ENCODE measurements at places on chromosomes 12 and 14.

DNA sequence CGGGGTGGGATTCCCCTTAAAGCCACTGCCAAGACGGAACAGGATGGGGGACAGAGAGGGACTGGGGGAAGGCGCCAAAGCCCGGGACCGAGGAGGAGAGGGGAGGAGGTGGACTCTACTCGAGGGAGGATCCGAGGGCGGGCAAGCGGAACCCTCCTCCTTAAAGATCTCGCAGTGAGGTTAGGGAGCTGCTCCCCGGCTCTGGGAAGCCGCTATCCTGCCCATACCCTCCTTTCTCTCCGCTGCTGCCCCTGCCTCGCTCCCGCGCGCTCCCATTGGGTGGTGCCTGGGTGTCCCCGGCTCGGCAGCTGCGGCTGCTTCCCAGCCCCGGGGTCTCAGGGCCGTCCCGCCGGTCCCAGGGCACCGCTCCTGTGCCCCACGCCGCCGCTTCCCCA is 16.4 kb downstream of the KRT18 start:
- DNase-seq = no peak

GRCh38 chr12:91099341-91099740 is 12.0 kb downstream of the LUM start:
- no peak for DNase-seq

GRCh38 chr12:5072311-5072710 is 28.6 kb downstream of the KCNA5 start:
- DNase-seq = no peak

DNA sequence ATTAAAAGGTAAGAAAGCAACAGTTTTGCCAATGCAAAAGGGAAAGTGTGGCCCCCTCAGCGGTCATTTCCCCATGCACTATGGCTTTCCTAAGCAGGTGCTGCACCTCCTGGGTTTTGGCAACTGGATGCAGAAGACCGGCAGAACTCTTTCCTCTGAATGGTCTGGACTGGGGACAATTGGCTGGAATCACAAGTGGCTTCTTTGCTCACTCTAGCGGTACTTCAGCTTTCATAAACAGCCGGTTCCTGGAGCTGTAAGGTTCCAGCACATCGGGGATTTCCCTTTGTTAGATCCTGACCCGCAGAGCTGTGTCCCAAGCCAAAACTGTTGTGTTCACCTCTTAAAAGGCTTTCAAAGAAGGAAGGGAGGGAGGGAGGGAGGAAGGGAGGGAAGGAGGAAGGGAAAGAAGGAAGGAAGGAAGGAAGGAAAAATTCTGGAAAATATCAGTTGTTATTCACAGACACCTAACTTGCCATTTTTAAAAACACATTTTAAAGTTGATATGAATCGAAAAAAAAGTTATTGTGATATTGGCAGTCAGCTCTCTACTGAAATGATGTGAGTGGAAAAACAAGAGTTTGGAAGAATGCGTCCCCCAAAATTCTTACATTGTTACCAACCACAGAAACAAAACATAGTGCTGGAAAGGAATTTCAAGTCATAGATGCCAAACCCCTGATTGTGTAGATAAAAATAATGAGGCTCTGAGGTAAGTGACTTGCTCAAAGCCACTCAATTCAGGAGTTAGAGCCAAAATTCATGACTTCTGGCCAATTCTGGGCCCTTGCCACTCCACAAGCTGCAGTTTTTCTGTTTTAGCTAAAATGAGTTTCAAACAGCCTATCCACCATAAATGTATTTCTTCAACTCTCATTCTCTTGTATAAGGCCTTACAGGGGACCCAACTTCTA is 220.6 kb upstream of the HMGA2 start:
- no peak for DNase-seq

- no peak for DNase-seq
Observed at GRCh38 chr12:98059659-98060343, 455.6 kb upstream of the TMPO start.

DNA sequence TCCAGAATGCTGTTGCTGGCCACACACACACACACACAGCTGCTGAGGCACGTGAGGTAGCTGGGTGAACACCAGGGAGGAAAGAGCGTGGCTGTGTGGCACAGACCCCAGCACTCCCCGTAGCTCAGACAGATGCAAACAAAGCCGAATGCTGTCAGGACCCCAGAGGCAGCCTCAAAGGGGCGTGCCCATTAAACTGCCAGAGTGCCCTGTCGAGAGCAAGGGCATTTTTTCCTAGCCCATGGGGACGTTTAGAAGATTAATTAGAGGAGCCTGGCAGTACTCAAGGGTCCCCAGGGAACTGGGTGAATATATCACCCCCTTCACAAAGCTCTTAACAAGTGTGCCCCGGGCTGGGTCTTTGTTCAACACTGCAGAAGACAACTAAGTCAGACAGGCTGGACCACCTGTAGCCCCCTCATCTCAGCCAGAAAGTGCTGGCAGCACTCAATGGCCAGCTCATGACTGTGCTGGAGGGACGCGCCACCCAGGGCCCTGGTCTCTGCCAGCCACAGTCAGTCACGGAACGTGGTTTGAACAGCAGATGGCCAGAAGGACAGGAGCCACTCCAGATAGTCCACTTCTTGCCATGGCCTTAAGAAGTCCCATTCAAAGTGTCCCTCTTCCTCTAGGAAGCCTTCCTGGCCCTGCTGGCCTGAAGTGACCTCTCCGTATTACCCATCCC is 37.5 kb downstream of the TTC7B start:
- DNase-seq = peak; percentile 97

- DNase-seq = no peak
Observed at GRCh38 chr12:51281202-51281924, 11.1 kb upstream of the SMAGP start.

GRCh38 chr14:105315941-105316576 is 1.5 kb downstream of the PACS2 start:
- no peak for DNase-seq

- DNase-seq = peak; percentile 63
Observed at GRCh38 chr12:91413581-91414546, 231.2 kb upstream of the DCN start.

- no peak for DNase-seq
Observed at GRCh38 chr12:122738571-122738970, 7.9 kb upstream of the HCAR1 start.

DNA sequence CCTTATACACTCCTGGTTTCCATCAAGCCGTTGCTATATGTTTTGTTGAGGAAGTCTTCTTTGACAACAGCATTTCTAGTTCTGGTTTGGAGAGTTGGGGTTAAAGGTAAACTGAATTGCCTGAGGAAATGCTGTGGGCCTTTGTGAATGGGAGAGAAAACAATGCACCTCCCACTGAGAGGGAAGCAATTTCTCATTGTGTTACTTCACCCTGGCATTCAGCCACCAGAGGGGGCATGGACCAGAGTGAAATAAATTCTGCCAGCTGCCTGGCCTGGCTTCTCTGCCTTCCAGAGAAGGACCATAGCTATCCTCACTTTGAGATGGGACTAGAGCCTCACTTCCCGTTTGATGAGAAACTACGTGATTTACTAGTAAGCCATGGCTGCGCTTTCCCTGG is 475.3 kb downstream of the EGLN3 start:
- peak; percentile 92 for DNase-seq

DNA sequence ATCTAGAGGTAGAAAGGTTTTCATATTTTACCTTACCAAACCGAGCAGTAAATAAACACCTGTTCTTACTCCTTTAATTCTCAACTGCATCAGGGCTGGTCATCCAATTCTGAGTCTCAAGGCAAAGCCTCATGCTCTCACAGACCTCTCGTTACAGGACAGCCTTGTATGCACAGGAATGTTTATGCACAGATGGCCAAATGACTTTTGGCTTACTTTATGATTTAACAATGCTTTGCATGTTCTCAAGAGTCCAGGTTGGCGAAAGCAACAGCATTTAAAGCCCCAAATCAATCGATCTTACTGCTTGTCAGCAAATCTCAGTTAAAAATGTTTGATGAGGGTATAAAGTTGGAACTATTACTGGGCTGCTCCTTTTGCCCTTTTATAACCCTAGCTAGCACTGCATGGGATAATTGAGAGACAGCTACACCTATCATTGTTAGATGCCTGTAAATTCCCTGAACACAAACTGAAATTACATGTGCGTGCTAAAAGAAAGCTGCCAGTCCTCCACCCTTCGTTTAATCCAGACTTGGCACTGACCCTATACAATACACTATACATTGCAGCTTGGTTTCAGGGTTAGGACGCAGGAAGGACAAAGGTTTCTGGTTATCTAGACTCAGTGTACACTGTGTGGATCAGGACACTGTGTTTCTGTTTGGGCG is 63.6 kb downstream of the TMCC3 start:
- DNase-seq = no peak

GRCh38 chr14:106883218-106883692 is 1356.9 kb downstream of the TMEM121 start:
- peak; percentile 31 for DNase-seq

GRCh38 chr14:74144789-74145188 is 60.0 kb downstream of the LIN52 start:
- DNase-seq = no peak

- peak; percentile 7 for DNase-seq
Observed at GRCh38 chr12:94898388-94898787, 105.1 kb downstream of the NDUFA12 start.

GRCh38 chr14:105865904-105866840 is 339.8 kb downstream of the TMEM121 start:
- no peak for DNase-seq
